ENCODE measurements at places on chromosomes 12 and 14.

DNA sequence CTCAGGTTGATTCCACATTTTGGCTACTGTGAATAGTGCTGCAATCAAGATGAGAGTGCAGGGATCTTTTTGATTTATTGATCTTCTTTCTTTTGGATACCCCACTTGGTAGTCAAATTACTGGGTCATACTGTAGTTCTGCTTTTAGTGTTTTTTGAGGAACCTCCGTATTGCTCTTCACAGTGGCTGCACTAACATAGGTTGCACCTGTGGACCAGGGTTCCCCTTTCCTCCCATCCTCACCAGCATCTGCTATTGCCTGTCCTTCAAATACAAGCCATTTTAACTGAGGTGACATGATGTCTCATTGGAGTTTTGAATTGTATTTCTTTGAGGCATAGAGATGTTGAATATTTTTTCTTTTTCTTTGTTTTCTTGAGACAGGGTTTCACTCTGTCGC is 152.5 kb upstream of the TMEM132C start:
- no peak for DNase-seq

DNA sequence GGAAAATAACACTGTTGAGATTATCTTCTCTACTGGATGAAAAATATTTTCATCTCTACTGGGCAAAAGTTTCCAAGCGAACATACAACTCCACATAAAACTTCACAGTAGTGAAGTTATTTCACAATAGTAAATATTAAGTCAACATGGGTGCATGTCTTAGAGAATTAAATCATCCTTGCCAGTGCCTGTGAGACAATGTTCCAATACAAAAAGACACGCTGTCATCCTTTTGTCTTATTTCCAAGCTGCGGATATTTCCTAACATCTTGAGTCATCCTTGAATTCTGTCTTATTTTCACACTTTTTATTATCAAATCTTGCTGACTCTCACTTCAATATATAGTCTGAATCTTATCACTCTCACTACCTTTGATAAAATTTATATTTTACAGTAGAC is 142.9 kb upstream of the KITLG start:
- no peak for DNase-seq

DNA sequence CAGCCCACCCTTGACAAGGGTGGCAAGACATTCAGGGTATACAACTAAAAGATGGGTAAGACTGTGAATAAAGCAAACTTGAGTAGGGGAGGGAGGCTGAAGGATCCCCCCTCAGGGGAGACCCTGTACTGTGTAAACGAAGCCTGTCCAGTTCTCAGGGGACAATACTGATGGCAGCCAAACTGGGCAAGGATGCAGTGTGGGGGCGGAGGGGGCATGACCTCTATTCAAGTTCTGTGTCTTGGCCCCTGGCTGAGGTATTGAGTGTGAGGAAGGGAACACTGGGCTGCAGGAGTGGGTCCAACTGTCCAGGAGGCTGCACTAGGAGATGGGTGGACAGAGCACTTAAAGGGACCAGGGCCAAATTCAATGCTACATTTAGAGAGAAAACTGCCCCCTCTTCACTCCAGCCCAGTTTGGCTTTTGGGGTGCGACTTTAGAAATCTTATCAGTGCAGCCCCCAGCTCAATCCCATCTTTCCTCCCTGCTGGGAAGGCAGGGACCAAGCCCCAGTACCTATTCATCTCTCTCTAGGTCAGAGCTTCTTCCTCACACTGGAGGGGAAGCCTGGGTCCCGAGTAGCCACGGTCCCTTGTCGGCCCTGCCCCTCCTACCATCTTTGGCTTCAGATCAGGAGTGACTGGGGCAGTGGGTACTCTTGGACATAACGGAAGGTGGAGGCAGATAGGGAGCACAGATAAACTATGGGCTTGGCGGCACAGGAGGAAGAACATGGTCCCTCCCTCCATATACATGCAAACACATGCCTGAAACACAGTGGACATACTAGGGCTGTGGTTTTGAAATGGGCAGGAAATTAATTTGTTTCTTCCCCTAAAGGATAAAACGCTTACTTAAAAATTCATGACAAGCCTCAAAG is 11.8 kb downstream of the SLC39A5 start:
- DNase-seq, result no peak

DNA sequence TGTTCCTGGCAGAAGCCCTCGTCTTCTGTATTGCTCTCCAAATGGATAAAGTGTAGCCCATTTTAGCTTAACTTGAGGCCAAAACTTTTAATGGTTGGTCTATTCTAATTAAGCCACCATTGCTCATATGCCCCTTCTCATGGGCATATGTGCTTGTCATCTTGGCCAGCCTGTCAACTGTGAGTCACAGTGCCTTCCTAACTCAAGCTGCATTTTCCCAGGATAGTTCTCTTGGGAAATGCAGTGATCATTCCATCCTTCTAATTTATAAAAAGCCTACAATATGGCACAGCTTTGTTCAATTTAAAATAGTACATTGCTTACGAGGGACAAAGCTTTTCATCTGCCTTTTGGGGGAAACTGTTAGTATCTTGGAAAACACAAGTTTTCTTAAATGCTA is 6.6 kb downstream of the PTHLH start:
- no peak for DNase-seq

GRCh38 chr12:114400361-114400811 is 5.6 kb downstream of the TBX5 start:
- DNase-seq, result no peak

DNA sequence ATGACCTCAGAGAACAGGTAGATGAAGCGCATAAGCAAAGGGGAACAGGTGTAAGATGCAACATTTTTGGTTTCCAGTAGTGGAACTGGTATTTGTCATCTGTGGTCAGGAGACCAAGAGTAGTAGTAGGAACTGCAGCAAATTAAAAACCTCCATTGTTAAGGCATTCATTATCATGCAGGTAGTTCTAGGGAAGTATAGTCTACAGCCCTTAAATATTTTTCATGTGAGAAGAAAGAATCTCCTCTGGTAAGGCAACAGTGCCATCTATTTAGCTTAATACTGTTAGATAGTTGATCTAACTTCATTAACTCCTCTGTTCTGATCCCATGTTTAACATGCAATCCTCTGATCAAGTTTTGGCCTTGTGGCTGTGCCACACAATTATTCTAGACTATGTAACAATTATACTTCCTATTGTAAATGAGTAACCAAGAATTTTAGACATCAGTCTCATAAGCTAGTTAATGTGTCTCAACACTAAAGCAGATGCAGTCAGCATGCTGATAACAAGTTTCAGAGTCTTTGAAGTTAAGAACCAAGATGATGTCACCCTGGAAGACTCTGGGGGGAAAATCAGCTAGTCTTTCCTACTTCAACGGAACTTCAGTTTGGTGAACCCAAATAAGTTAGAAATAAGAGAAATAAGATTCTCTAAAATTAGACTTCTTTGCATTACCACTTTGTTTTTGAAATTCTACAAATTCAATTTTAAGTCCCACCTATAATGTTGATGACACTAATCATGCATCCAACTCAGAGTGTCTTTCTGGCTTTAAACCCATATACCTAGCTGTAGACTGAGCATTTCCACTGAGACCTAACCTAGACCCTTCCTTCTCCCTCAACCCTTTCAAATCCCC is 70.9 kb downstream of the STXBP6 start:
- no peak for DNase-seq

DNA sequence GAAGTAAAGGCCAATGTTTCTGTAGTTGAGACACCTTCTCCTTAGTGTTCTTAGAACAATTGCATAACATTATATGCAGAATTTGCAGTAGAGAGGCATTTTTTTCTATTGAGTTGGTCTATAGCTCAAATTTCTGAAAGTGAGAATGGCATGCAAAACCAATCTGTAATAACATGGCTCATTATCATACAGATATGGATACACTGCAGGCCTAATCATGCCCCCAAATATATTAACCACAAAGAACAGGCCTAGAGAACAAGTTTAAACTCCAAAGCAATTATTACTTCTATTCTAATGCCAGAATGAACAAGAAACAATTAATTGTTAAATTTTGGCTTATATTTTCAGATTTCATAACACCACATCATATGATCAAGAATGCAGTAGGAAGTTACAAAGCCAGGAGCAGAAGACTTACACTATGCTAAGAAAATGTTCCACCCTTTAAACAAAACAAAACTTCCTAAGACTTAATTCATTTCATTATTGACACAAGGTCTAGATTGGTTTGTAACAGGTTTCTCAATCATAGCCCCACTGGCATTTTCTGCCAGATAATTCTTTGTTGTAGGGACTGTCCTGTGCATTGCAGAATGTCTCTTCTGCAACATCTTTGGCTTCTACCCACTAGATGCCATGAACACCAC is 26.9 kb downstream of the TMTC1 start:
- no peak for DNase-seq

DNA sequence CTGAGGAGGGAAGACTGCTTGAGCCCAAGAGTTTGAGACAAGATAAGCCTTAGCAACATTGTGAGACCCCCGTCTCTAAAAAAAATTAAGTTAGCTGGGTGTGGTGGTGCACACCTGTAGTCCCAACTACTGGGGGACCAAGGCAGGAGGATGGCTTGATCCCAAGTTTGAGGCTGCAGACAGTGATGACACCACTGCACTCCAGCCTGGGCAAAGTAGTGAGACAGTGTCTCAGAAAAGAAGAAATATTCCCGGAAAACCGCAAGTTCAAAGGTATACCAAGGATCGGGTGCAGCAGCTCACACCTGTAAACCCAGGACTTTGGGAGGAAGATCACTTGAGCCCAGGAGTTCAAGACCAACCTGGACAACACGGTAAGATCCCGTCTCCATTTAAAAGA is 5.8 kb downstream of the PTGES3 start:
- DNase-seq, result no peak

DNA sequence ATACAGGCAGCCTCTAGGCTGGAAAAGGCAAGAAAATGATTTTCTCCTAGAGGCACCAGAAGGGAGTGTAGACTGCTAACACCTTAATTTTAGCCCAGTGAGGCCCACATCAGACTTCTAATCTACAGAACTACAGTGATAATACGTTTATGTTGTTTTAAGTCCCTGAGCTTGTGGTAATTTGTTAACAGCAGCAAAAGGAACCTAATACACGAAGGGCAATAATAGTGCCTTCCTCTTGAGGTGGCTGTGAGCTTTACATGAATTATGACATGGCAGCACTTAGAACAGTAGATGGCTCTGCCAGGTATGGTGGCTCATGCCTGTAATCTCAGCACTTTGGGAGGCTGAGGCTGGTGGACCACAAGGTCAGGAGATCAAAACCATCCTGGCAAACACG is 118.8 kb downstream of the ZNF664 start:
- no peak for DNase-seq

DNA sequence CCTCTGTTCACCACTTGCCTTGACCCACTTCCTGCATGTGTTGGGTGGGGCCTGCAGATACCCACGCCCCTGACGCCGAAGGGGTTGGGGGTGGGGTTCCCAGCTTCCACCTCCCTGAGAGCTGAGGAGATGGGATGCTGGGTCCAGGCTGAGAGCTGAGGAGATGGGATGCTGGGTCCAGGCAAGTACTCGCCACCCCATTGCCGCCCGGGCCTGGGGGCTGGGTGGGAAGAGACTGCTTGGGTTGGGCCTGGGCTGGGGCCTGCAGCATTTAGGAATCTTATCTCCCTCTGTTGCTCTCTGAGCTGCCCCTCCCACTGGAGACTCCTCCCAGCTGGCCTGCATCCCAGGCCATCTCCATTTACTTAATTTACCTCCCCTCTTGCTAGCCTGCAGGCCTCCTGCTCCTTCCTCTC is 17.4 kb downstream of the TEAD4 start:
- DNase-seq, result no peak

GRCh38 chr12:11361151-11361550 is 34.2 kb downstream of the PRB2 start:
- DNase-seq, result no peak

GRCh38 chr12:112728864-112729263 is 62.7 kb upstream of the RPH3A start:
- no peak for DNase-seq

DNA sequence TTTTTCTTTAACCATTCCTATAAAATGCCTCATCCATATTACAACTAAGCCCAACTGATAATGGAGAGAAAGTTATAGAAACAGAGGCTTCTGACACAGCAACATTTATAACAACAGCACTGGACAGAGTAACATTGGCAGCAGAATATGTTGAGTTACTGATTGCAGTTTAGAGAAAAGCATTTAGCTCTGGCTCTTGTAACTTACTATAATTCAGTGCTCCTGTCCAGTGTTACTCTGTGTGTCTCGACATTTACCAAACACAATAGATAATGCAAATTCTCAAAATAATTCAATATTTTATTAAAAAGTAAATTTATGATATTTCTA is 356.1 kb downstream of the CEP128 start:
- no peak for DNase-seq
